AML-193 (cell line): ENCODE measurements at places on chromosomes 12 and 14.
A peak's percentile ranks its signal among the peaks of the same experiment; 100 is the strongest.

DNA sequence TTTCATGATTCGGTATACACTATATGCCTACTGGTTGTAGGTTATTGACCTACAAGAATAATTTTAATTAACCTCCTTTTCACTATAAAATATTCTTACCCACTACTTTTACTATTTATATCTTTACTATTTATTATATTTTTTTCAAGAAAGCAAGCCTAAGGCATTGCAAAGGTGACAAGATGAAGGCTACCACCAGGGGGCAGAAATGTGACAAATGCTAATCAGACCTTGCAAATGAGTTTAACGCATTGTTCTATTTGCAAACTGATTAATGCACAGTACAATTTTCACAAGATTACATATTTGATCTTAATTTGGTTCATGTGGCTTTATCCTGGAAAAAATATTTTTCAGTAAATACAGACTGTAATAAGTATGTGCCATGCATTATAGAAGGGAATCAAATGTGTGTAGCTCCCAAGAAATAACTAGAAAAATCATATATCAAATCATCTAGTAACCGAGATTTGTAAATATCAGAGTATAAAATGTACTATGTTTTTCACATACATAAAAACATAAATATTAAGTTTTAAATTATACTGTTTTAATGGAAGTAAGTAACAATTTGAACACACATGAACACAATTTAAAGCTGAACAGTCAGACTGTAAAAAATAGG lies 107.0 kb downstream of the ADAMTS20 start:
- peak; percentile 50 for DNase-seq

DNA sequence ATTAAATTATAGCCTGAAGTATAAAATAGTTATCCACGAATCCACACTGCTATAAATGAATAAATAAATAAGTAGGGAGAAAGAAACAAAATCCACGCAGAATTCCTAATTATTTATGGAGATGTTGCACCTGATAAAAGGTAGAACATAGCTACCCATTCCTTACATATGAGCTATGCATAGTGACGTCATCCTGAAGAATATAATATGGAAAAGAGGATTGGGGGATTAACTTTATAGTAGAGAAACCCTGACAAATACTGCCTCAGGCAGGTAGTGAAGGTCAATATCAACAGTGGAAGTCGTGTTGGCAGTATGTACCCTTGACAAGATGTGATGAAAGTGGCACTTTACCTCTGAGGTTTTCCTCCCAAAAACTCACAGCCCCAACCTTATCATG lies 82.5 kb downstream of the PLCZ1 start:
- no peak for DNase-seq

GRCh38 chr12:118357257-118358007 lies 15.3 kb downstream of the TAOK3 start:
- peak; percentile 92 for DNase-seq

GRCh38 chr12:45242180-45242579 lies 26.3 kb downstream of the ANO6 start:
- DNase-seq: no peak

DNA sequence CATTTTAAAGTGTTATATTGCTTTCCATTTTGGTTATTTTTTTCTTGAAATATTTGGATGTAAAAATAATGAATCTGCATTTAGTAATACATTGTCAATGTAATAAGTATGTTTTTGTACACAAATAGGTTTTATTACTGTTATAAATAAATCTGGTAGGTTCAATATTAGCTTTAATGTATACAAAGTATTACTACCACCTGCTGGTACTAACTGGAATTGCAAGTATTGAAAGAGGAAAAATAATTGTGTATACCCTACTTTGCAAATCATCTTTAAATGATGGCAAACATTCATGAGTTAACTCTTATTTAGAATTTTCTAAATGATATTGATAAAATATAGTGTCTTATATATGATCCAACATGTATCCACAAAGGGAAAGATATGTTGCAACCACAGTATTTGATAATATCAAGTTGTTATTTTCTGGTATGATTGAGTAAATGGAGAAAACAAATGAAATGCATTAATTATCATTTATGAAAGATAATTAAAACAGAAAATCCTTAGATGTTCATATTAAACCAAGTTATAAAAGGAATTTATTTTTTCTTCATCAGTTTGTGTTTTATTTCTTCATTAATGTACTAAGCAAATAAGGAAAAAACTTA lies 3.2 kb downstream of the OR4K2 start:
- peak; percentile 13 for DNase-seq

DNA sequence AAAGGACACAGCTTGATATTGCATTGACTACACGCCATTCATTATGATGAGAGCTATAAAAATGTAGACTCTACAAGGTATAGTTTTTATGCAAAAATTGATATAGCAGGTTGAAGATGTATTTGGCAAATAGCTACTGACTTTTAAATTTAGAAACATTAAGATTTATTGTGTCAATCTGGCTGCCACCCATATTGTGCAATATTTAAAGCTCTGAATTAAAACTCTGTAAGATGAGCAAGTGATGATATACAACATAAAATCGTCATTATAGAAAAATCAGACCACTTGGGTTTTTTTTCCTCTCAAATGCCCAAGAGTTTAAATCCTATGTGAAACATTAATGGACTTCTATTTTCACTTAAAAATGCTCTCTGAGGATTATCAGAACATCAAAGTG lies 36.8 kb upstream of the E2F7 start:
- no peak for DNase-seq

DNA sequence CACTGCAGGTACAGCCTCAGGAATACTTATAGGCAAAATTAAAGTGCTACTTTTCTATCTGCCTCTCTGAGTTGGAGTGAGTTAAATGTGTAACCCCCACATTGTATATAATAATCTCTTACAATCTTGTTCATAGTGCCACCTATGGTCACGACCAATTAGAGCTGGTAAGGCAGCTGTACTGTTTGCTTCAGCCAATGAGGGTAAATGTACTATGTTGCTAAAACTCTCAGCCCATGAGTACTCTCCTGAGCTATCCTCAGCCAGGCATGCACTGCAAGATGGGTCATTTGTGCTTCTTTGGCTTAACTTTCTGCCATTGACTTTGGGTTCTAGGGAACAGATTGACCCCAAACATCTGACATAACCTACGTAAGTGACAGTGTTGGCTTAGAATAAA lies 15.0 kb upstream of the MDM2 start:
- DNase-seq: peak; percentile 59

- DNase-seq: no peak
Measured at GRCh38 chr14:105221598-105222178, 26.6 kb upstream of the BTBD6 start.

- DNase-seq: no peak
Measured at GRCh38 chr14:65847075-65847847, 434.7 kb downstream of the FUT8 start.

GRCh38 chr12:104751594-104751993 lies 206.5 kb downstream of the SLC41A2 start:
- DNase-seq: no peak
